ENCODE measurements at places on chromosomes 11 and 22.

- no peak for DNase-seq
Measured at GRCh38 chr11:46183819-46184218, 62.6 kb upstream of the PHF21A start.

- no peak for DNase-seq
Measured at GRCh38 chr22:17074648-17075002, 10.2 kb upstream of the IL17RA start.

- no peak for DNase-seq
Measured at GRCh38 chr11:60769811-60770210, 13.1 kb downstream of the MS4A15 start.

DNA sequence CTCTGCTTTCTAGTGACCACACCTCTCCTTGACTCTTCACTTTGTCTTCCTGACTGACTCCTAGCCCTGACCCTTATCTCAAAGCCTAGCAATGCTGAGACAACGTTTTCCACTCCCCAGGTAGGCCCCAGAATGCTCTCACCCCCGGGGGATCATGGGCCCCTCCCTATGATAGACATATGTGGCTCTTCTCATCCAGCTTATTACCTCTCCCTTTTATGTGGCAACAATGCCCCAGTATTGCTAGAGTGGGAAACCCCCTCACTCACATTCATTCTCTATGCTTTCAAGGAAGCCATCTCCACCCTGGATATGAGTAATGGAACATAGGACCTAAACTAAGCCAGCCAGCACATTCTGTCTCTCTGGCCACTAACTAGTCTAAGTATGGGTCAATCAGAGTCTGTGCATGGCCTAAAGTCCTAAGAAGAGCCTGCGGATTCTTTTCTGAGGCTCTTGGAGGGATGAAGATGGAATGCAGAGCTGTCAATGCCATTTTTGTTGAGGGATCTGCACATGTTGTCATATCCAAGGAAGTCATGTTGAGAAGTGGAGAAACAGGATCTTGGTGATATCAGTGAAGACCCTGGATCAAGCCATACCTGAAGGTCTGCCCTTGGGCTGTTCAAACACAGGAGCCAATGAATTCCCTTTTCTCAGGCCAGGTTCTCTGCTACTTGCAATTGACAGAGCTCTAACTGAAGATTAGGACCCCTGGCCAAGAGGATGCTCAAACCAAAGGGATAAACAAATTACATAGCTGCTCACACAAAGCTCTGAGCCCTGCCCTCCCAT, 79.8 kb upstream of the GRK3 start:
- DNase-seq = no peak

DNA sequence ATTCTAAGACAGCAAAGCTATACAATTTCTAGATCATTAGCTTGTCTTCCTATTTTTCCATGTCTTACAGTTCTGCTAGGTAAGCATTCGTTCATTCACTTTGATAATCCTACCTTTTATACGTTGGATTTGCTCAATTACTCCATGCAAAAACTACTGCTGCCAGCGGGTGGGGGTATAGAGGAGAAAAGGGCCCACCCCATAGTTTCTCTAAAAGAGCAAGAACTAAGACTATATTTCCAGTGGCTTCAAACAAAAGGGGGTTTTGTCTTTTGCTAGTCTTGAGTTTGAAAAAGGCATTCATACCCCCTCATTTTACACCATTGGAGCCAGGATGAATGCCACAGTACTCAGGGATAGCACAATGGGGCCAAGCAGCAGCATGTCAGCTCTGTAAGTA, 155.7 kb downstream of the WT1 start:
- no peak for DNase-seq

DNA sequence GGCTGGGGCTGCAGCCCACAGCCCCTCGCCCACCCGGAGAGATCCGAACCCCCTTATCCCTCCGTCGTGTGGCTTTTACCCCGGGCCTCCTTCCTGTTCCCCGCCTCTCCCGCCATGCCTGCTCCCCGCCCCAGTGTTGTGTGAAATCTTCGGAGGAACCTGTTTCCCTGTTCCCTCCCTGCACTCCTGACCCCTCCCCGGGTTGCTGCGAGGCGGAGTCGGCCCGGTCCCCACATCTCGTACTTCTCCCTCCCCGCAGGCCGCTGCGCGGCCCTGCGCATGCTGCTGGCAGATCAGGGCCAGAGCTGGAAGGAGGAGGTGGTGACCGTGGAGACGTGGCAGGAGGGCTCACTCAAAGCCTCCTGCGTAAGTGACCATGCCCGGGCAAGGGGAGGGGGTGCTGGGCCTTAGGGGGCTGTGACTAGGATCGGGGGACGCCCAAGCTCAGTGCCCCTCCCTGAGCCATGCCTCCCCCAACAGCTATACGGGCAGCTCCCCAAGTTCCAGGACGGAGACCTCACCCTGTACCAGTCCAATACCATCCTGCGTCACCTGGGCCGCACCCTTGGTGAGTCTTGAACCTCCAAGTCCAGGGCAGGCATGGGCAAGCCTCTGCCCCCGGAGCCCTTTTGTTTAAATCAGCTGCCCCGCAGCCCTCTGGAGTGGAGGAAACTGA, 731 bp downstream of the GSTP1 start:
- DNase-seq = peak; percentile 58

DNA sequence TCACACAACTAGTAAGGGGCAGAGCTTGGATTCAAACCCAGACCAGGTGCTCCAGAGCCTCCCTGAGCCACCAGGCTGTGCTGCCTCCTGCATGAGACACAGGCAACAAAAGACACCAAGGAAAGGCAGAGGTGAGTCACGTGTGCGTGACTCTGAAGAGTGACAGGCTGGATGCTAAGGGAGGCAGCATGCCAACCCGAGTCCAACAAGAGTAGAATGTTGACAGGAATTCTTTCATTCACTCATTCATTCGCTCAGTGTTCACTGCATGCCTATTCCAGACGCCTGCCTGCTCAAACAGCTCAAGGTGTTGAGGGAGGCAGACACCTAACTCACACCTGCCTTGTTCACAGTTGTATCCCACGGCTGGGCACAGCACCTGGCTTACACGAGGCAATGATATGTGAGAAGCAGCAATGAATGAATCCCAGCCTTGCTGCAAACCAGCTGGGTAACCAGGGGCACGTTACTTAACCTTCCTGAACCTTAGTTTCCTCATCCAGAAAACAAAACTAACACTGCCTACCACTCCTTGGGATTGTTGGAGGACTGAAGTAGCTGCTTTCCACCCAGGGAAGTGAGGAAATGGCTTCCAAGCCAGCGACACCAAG, 73.8 kb upstream of the ARFGAP3 start:
- DNase-seq = no peak

- peak; percentile 93 for DNase-seq
Measured at GRCh38 chr22:30426388-30427353, 1.1 kb downstream of the MTFP1 start.

DNA sequence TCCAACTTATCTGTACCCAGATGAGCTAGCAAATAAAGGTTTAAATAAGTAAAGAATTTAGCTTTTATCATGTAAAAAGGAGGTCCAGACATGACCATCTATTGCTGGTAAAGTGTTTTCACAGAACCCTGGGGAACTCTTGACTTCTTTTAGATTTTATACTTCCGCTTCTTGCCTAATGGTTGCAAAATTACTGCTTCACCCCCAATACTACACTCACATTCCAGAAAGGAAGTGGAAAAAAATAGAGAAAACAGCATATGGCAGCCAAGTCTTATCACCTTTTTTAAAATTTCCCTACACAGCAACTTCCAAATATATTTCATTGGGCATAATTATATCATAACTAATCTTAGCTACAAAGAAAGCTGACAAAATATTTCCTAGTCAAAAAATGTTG, 12.1 kb downstream of the BBOX1 start:
- DNase-seq = no peak

GRCh38 chr11:36233204-36233603, 56.0 kb downstream of the COMMD9 start:
- DNase-seq = no peak

GRCh38 chr22:39208013-39208680, 36.6 kb downstream of the PDGFB start:
- no peak for DNase-seq

DNA sequence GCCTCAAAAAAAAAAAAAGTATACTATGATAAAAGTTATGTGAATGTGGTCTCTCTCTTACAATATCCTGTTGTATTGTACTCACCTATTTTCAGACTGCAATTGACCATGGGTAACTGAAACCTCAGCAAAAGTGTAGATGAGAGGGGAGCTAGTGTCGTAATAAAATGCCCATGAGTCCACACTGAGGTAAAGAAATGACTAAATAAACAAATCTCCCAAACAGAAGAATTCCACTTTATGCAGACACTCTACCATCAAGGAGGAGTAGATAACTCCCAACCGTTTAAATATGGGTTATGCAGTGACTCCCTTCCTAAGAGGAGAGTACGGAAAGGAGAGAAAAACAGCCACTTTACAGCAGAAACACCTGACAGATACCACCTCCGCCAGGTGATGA, 14.6 kb downstream of the GNB1L start:
- no peak for DNase-seq

GRCh38 chr11:131987703-131988102, 617.3 kb downstream of the NTM start:
- DNase-seq = no peak

DNA sequence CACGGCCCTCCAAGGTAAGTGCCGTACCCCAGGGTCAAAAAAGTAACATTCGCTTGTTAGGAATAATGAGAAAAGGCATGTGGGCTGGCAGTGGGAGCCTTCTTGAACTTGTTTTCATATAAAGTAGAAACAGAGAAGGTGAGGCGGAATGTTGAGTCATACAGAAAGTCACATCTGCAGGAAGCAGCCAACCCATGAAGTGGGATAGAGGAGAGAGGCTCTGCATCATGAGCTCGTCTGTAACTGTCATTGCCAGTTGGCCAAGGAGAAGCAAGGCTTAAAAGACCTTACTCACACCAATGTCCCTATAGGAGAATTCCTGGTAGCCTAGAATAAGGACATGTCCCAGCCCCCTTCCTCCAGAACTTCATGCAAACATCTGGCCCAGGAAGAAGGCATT, 253.3 kb downstream of the BUD13 start:
- no peak for DNase-seq

DNA sequence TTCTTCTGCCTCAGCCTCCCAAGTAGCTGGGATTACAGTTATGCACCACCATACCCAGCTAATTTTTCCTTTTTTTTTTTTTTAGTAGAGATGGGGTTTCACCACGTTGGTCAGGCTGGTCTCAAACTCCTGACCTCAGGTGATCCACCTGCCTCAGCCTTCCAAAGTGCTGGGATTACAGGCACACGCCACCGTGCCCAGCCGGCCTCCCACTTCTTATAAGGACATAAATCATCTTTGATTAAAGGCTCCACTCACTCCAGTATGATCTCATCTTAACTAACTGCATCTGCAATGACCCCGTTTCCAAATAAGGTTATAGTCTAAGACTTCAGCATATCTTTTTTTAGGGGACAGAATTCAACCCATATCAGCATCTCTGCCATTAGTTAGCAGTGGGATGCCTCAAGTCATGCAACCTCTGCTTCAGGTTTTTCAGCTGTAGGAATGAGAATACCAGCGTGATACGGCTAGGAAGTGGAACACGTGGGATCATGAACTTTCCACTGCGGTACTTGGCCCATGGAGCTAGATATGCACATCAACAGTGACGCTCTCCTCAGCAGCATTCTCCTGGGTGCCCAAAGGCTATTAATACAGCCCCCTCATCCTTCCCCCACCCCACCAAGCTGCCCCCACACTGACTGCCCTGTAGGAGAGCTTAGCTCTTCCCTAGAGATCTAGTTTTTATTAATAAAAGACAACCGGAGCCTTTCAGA, 41.4 kb downstream of the MCHR1 start:
- DNase-seq = no peak

DNA sequence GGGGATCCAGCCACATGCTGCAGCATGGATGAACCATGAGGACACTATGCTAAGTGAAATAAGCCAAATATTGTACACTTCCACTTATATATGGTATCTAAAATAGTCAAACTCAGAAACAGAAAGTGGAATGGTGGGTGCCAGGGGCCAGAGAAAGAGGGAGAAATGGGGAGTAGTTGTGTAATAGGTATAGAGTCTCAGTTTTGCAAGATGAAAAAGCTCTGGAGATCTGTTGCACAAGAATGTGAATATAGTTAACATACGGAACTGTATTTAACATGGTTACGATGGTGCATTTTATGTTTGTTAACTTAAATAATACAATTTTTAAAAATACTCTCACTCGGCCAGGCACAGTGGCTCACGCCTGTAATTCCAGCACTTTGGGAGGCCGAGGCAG, 21.2 kb downstream of the GDPD5 start:
- DNase-seq = no peak

DNA sequence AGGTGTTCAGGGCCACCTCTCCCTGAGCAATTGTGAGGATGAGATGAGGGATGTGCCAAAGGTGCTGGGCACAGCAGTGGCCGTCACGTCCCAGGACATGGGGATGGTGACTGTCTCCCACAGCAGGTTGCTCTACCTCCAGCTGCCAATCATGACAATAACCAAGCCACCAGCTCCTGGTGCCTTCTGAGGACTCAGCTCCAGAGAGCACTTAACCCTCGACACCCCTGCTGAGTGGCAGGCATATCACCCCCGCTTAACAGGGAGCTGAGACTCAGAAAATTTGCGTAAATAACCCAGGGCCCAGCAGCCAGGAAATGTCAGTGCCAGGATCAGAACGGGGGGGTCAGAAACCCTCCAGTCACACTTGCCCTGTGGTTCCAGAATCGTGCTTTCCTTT, 8.4 kb upstream of the PNPLA5 start:
- DNase-seq = no peak

GRCh38 chr11:66580803-66581202, 12.1 kb downstream of the CCDC87 start:
- DNase-seq = no peak

GRCh38 chr11:96331699-96332116, 11.3 kb downstream of the MAML2 start:
- no peak for DNase-seq

DNA sequence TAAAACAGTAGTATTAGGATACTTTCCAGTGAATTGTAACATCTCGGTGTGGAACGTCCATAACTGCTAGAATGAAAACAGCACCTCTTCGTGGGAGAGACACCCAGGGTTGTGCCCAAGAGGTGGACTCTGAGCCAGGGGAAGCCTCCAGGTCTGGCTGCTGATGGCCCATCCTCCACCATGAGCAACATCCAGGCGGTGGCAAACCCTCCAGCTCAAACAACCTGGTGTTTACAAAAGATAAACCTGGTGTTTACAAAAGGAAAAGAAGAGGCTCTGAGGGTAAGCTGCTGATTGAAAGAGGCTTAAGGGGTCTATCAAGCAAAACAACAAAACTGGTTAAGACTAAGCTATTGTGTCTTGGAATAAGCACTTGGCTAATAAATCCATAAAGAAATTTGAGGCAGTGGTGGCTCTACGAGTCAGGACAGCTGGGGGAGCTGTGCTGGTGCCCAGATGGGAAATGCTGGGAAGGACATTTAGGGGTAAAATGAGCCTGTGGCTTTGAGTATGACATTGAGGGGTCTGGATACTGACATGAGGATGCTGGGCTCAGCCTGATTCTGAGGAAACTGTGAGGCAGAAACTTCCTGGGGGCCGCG, 909.0 kb downstream of the BRD1 start:
- peak; percentile 7 for DNase-seq

DNA sequence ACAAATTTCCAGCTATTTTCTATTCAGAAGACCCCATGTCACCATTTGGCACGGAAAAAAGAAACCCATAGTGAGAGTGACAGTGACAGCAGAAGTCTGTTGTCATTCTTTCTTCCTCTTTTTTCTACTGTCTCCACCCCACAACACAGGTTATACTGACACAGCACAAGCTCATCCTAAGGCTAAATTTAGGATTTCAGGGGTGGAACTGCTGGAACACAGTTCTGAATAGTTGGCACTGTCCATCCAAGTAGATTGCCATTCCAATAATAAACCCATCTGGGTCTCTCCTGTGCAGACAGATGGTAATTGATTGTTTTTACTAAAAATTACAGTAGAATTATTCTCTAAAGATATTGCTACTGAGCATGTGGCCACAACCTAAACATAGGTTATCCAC, 95.2 kb upstream of the C11orf87 start:
- DNase-seq = no peak
